ENCODE measurements at places on chromosomes 6 and 20.

- DNase-seq, result no peak
- peaks cover 41% of the 10 kb centered on the region for H3K4me1 ChIP-seq
- H3K27me3 ChIP-seq, result peaks cover 92% of the 10 kb centered on the region
- H3K27ac ChIP-seq, result no peak overlapping the region
- peaks cover 14% of the 10 kb centered on the region for H3K36me3 ChIP-seq
- no peak overlapping the region for H3K4me3 ChIP-seq
These were observed 25.8 kb upstream of the FABP7 start for GRCh38 chr6:122753688-122754056.

DNA sequence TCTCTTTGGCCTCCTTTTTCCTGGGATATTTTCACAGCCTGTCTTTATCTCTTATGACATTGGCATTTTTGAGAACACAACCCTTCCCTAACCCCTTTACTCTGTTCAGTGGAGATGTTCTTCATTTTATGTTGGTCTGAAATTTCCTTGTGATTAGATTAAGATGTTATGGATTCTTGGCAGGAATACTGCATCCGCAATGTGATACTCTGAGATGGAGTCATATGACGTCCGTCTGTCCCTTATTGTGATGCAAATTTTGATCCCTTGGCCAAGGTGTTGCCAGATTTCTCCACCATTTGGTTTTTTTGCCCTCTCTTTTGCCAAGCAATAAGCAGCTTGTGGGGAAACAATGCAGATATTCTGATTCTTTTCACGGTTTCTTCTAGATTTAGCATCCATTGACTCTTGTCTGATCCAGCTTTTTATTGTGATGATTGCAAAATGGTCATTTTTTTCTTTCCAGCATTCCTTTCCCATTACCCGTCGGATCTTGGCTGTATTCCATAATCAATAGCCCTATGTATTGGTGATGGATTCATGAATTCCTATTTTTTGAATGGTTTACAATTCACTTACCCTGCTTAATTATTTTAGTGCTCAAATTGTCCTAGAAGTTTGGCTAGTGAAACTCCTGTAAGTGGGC is 85.1 kb downstream of the NCOA3 start:
- DNase-seq, result no peak
- peaks cover 37% of the 10 kb centered on the region for H3K4me1 ChIP-seq
- peak overlapping the region; percentile 93 for H3K27ac ChIP-seq

DNA sequence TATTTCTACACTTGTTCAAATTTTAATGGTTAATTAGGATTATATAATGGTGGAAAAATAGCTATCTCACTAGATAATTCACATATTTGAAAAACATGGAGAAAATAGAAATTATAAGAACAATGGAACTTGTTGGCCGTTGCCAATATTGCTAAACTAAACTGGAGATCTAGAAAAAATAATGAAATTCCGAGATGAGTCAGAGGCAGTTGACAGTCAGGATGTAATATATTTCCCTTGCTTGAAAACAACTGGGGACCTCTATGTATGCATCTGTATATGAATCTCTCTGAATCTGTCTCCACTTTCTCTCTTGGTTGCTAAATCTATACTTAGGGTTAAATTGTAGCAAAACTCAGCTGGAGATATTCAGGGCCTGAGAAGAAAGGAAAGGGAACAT is 1108.2 kb upstream of the GJE1 start:
- H3K27ac ChIP-seq, result no peak overlapping the region
- no peak overlapping the region for H3K4me3 ChIP-seq
- no peak for DNase-seq

- DNase-seq, result no peak
- H3K36me3 ChIP-seq, result no peaks in the 10 kb centered on the region
- no peak overlapping the region for H3K4me3 ChIP-seq
- no peak overlapping the region for H3K27ac ChIP-seq
- H3K4me1 ChIP-seq, result peaks cover 20% of the 10 kb centered on the region
These were observed 68.5 kb downstream of the TMEM200A start for GRCh38 chr6:130434174-130434873.

- DNase-seq, result no peak
- H3K27ac ChIP-seq, result no peak overlapping the region
- H3K4me3 ChIP-seq, result no peak overlapping the region
- peaks cover 8% of the 10 kb centered on the region for H3K4me1 ChIP-seq
These were observed 111.2 kb upstream of the SUPT3H start for GRCh38 chr6:45488889-45489288.

DNA sequence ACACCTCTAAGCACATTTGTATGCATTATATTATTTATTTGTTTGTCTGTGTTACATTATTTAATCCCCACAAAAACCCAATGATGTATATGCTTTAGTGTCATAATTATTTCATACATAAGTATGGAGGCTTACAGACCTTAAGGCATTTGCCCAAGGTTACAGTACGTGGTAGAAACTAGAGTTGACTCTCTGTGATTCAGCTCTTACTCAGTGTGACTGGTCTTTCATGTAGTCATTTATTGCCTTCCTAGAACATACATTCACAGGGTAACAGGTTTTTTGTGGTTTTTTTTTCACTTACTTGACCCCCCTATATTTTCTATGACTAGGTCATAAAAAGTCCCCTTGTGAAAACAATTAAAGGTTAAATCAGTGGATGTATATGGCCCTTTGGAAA is 566.8 kb downstream of the TFAP2A start:
- DNase-seq, result no peak
- H3K4me1 ChIP-seq, result peaks cover 10% of the 10 kb centered on the region
- peaks cover 5% of the 10 kb centered on the region for H3K27me3 ChIP-seq
- peaks cover 28% of the 10 kb centered on the region for H3K36me3 ChIP-seq
- no peak overlapping the region for H3K4me3 ChIP-seq

- no peaks in the 10 kb centered on the region for H3K27me3 ChIP-seq
- no peaks in the 10 kb centered on the region for H3K4me1 ChIP-seq
- no peak overlapping the region for H3K27ac ChIP-seq
- DNase-seq, result no peak
These were observed 23.2 kb downstream of the SCGN start for GRCh38 chr6:25675167-25675566.

DNA sequence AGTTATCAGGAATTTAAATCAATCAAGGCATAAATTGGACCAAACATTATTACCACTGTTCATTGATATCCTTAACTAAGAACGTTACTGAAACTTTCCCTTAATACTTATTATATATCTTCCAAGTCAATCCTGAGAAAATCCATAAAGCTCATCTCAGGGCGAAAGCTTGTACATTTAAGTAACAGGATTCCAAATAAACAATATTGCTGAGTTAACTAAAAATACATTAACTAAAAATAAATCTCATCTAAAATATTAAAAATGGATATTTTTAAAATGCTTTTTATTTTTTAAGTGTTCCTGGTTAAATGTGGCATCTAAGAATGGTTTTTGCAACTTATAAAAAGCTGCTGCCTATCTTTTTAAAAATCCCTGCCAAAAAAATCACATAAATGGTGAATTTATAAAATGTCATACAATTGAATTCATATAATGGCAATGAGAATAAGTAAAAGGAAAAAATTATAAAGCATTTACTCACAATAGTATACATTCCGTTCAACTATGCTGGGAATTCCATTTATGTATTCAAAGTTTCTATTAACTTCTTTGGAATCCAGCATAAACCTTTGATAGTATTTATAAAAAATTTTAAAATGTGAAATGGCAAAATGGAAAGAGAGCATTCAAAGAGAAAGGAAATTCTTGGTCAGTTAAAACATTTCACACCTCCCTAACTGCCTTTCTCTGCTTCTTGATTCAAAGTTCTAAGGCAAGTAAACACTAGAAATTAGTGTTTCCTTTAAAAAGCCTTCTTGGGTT is 20.8 kb upstream of the GMDS start:
- H3K4me1 ChIP-seq, result peaks cover 10% of the 10 kb centered on the region
- H3K27ac ChIP-seq, result no peak overlapping the region
- no peaks in the 10 kb centered on the region for H3K27me3 ChIP-seq
- peaks cover 10% of the 10 kb centered on the region for H3K36me3 ChIP-seq

GRCh38 chr6:93471281-93471680 is 51.9 kb upstream of the EPHA7 start:
- H3K4me1 ChIP-seq, result peaks cover 5% of the 10 kb centered on the region
- no peaks in the 10 kb centered on the region for H3K36me3 ChIP-seq
- no peak overlapping the region for H3K4me3 ChIP-seq
- no peak for DNase-seq

DNA sequence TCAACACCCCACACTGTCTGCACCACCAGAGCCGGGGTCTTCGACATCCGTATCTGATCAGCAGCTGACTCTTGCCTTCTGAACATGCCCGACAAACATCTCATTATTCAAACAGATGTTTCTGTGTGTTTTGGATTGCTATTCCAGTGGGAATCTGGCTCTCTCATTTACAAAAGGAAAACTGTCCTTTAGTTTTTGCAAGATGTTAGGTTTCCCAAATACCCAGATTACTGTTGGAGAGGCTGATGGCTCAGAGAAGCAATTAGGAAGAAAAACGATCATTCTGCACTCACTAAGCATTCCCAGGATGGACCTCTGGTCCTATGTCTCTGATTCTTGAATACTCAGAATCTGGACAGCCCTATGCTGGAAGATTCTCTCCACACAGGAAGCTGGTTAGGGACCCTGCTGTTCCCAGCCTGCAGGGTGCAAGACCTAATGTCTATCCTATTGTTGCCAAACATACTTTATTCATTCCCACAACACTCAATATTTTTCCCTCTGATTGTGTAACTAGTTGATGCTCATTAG is 532.9 kb downstream of the CDH26 start:
- no peak for DNase-seq
- H3K27me3 ChIP-seq, result peaks cover 16% of the 10 kb centered on the region
- H3K4me3 ChIP-seq, result no peak overlapping the region
- no peaks in the 10 kb centered on the region for H3K36me3 ChIP-seq

GRCh38 chr20:7137395-7138151 is 370.1 kb downstream of the BMP2 start:
- H3K27me3 ChIP-seq, result no peaks in the 10 kb centered on the region
- H3K4me1 ChIP-seq, result no peaks in the 10 kb centered on the region
- H3K4me3 ChIP-seq, result no peak overlapping the region
- no peaks in the 10 kb centered on the region for H3K36me3 ChIP-seq

DNA sequence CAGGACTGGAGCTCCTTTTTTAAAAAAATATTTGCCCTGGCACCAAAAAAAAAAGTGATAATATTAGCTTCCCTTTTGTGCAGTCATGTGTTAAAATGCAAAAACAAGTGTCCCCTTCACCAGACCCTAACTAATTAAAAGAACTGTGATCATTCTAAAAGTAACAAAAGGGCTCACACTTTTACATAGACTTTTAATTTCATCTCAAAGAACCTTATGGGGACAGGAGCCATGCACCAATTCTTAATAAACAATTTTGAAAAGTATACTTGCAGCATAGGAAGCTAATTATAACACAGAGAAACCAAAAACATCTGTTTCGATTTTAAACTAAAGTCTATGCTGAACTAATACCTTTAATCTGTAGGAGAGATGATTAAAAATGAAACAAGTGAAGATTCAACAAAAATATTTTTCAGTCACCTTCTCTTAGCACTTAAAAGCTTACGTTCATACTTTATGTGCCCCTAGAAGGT is 17.3 kb downstream of the STX7 start:
- H3K4me3 ChIP-seq, result no peak overlapping the region
- no peak overlapping the region for H3K27ac ChIP-seq
- H3K27me3 ChIP-seq, result no peaks in the 10 kb centered on the region
- no peaks in the 10 kb centered on the region for H3K4me1 ChIP-seq

DNA sequence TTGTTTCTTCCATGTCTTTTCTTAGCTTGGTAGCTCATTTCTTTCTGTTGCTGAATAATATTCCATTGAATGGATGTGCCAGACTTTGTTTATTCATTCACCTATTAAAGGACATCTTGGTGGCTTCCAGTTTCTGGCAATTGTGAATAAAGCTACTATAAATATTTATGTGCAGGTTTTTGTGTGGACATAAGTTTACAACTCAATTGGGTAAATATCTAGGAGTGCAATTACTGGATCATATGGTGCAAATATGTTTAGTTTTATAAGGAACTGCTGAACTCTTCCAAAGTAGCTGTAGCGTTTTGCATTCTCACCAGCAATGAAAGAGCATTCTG is 16.8 kb upstream of the SDCBP2 start:
- peaks cover 16% of the 10 kb centered on the region for H3K36me3 ChIP-seq
- DNase-seq, result no peak
- H3K4me3 ChIP-seq, result no peak overlapping the region
- H3K4me1 ChIP-seq, result no peaks in the 10 kb centered on the region
- H3K27ac ChIP-seq, result no peak overlapping the region

DNA sequence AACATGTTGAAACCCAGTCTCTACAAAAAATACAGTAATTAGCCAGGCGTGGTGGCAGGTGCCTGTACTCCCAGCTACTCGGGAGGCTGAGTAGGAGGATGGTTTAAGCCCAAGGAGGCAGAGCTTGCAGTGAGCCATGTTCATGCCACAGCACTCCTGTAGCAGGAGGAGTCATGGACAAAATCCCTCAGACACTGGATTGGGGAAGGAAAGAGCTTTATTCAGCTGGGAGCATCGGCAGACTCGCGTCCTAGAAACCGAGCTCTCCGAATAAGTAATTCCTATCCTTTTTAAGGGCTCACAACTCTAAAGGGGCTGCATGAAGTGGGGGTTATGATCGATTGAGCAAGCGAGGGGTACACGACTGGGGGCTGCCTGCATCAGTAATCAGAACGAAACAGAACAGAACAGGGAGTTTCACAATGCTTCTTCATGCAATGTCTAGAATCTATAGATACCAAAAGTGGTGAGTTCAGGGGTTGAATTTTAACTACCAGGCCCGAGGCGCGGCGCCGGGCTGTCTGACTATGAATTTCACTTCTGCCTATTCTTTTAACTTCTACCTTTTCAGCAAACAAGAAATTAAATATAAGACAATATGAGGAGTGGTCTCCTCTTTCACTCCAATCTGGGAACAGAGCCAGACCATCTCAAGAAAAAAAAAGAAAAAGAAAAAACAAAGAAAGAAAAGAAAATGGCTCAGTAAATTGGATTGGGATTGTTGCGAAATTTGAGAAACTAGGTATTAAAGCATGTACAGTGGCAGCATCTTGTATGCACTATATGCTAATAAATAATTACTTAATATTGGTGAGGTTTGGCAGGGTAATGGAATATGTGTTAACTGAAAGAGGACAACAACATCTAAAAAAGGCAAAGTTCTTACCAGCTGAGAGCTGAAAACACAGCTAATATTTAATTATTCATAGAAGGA is 23.6 kb downstream of the HMGN4 start:
- DNase-seq, result no peak
- H3K4me1 ChIP-seq, result peaks cover 2% of the 10 kb centered on the region
- no peaks in the 10 kb centered on the region for H3K27me3 ChIP-seq
- no peak overlapping the region for H3K4me3 ChIP-seq
- H3K27ac ChIP-seq, result no peak overlapping the region

GRCh38 chr6:100913400-100914276 is 32.5 kb upstream of the ASCC3 start:
- H3K4me3 ChIP-seq, result peak overlapping the region; percentile 58
- DNase-seq, result peak; percentile 62
- H3K27me3 ChIP-seq, result no peaks in the 10 kb centered on the region
- peaks cover 5% of the 10 kb centered on the region for H3K4me1 ChIP-seq

DNA sequence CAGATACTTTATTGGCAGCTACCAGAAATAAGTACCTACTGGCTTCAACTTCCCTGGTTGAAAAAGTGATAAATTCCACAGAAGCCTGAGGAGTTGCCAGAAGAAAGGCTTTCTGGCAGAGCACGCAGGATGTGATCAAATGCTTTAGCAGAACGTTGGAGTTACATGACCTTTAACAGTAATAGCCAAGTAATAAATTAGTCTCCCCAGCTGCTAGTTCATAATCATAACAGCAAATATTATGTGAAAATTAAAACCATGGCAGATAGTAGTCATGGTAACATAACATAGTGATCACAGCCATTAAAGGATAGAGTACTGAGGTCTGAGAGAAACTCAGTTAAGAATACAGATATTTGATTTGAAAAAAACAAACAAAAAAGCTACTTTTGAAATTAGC is 567.7 kb downstream of the ADGRB3 start:
- H3K27ac ChIP-seq, result no peak overlapping the region
- DNase-seq, result no peak
- H3K27me3 ChIP-seq, result no peaks in the 10 kb centered on the region
- no peaks in the 10 kb centered on the region for H3K36me3 ChIP-seq
- H3K4me3 ChIP-seq, result no peak overlapping the region
